ENCODE measurements at places on chromosomes 7 and 10.
A peak's percentile ranks its signal among the peaks of the same experiment; 100 is the strongest.

- no peak for DNase-seq
Observed at GRCh38 chr10:61778137-61778536, 115.4 kb downstream of the CABCOCO1 start.

GRCh38 chr10:36109399-36110023 lies 467.4 kb upstream of the FZD8 start:
- DNase-seq, result no peak

GRCh38 chr7:127667017-127667670 lies 15.2 kb downstream of the SND1 start:
- peak; percentile 88 for DNase-seq

DNA sequence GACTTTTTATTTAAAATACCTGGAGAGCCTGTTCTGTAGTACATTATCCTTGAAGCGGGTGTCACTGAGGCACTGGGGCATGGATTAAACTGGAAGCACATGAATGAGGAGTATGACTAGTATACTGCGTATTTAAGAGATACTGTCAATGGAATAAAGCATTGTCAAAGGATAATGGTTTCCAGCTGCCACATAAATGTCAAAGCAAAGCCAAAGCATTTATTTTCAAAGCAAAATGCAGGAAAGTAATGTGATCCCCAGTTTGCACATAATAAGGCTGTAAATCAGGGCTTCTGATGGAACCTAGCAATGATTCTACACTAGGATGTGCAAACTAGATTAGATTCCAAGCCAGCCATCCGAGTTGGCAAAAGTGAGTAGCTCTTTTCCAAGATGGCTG lies 240.1 kb downstream of the POU6F2 start:
- DNase-seq, result no peak

GRCh38 chr7:12861070-12861469 lies 173.6 kb downstream of the ARL4A start:
- DNase-seq, result no peak

- no peak for DNase-seq
Observed at GRCh38 chr7:28157831-28158416, 22.7 kb downstream of the JAZF1 start.

- no peak for DNase-seq
Observed at GRCh38 chr7:55501611-55502010, 70.7 kb downstream of the VOPP1 start.

DNA sequence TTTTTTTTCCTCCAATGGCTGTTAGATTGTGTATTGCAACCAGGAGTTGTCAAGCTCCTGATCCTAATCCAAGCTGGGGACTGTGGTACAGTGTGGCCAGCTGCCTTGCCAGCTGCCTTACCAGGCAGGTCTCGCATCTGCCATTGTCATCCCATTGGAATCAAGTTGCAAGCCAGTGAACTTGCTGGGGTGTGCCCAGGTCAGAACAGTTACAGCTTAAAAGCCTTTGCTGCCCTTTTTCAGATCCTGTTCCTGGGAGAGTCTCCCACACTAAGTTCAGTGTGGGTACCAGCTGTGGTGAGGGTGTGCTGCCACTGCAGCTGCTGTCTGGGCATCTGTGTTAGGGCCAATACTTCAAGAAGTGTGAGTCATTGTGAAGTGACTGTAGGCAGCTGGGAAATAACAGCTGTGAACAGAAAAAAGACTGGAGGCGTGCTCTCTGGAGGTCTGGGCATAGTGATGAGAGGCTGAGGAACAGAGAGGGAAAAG lies 72.8 kb downstream of the CCNY start:
- DNase-seq, result peak; percentile 21

DNA sequence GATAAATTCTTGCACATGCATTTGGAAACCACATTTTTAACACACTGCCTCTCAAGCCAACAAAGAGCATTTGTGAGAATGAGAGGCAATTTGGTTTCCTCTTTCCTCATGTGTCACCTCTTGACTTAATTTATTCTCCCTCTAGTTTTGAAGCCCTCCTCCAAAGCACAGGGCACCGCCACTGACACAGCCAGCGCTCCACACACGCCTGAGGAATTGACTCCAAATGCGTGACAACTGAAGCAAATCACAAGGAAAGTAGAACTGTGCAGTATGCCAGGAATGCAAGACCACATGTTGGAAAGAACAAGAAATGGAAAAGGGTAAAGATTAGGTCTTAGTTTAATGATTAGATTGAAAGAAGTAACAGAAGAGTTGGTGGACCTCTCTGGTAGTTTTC lies 173.3 kb downstream of the LSM5 start:
- DNase-seq, result no peak

DNA sequence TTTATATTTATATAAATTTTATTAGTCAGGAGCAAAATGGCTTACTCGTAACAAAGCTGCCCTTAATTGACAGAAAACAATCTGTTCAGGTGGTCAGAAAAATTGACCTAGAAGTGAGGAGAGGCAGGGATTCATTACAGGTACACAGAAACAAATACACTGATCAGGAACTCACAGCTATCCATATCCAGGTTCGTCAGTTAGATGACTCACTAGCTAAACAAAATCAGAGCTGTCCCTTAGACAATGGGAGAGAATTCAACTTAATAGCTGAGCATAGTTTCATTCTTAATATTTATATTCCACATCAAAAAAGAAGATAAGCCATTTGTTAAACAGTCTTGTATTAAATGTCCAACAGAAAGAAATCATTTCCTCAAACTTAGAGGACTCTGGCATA lies 41.7 kb downstream of the HYCC1 start:
- no peak for DNase-seq

GRCh38 chr10:93165367-93165766 lies 91.7 kb downstream of the CYP26A1 start:
- DNase-seq, result no peak

Measured in COLO829 (cell line).